ENCODE measurements at places on chromosomes 12 and 14.

GRCh38 chr12:79933532-79934264 lies 1.2 kb downstream of the PPP1R12A start:
- DNase-seq = no peak

DNA sequence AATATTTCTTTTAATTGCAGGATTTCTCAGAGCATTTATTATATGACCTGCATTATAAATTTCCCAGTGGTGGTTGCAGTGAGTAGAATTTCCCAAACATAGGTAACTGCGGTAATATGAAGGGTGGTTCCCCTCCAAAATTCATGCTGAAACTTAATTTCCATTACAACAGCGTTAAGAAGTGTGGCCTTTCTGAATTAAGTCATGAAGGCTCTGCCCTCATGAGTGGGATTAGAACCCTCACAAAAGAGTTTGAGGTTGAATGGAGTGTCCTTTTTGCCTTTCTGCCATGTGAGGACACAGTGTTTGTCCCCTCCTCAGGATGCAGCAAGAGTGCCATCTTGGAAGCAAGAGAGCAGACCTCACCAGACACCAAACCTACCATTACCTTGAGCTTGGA lies 233.6 kb downstream of the KTN1 start:
- DNase-seq = no peak

- DNase-seq = no peak
Observed at GRCh38 chr12:78804262-78804661, 60.3 kb upstream of the SYT1 start.

DNA sequence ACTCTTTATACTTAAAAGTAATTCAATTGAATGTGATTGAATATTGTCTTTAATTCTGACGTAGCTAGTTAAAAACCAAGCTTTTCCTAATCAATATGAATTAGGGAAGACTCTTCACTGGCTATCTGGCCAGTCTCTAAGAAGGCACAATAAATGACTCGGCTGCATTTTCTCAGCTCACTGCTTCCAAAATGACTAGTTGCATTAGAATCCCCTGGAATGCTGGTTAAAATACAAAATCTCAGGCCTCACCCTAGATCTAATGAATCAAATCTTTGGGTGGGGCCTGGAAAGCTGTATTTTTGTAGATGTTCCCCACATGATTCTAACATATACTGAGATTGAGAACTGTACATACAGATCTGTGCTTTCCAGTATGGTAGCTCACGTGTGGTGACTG lies 242.1 kb downstream of the CHST11 start:
- no peak for DNase-seq

Data from stimulated activated CD8-positive, alpha-beta memory T cell treated with anti-CD3 and anti-CD28 coated beads, Interleukin-12 subunit alpha, Interleukin-12 subunit beta, amount 100 ng/mL, for 4 hours (primary cell).